ENCODE measurements at places on chromosomes 2 and 18.

DNA sequence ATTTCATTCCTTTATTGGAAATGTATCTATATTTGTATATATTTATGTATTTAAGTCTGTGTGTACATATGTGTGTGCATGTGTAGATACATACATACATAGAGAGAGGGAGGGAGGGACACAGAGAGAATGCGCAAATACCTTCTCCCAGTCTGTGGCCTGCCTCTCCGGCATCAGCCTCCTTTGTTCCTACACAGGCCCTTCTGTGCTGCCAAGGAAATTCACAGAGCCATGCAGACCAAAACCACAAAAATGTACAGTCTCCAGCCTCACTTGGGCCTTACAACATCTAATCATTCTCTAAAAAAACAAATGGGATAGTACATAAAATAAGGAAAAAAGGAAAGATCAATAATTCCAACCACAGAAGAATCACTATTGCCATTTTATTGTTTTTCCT, 8.8 kb upstream of the CRACDL start:
- no peak for DNase-seq

- DNase-seq: no peak
Observed at GRCh38 chr2:105220604-105221003, 20.9 kb upstream of the GPR45 start.

GRCh38 chr2:5250482-5250881, 441.7 kb upstream of the SOX11 start:
- no peak for DNase-seq

DNA sequence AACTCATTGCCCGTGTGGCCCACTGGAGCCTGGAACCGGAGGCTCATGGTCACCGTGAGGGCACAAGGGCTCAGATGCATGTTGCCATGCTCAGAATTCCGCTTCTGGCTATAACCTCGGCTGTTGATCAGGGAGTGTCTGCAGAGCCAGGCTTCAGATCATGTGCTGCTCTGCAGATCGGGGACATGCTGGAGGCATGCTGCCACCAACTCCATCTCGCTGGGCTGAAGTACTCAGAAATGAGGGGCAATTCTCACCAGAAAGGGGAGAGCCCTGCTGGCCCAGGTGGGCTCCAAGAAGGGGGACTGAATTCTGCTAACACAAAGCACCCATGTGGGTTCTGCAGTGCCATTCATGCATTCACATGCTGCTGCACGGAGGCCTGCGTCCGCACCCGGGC, 269.2 kb upstream of the PXDN start:
- no peak for DNase-seq

DNA sequence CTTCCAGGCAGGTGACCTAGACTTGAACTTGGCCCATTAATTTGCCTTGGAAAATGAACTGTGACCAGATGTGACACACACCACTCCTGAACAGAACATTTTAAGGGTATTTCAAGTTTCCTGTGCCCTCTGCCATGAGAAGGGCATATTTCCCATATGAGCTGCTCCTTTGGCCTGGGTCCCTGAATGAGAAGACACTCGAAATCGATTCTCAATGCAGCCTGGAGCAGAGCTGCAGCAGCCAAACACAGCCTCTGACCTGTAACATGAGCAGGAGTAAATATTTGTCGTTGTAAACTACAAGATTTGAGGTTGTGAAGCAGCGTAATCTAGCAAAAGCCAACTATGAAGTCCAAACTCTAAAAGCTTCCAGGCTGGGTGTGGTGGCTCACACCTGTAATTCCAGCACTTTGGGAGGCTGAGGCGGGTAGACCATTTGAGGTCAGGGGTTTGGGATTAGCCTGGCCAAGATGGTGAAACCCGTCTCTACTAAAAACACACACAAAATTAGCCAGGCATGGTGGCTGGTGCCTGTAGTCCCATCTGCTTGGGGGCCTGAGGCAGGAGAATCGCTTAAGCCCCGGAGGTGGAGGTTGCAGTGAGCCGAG, 30.1 kb upstream of the SOS1 start:
- no peak for DNase-seq

DNA sequence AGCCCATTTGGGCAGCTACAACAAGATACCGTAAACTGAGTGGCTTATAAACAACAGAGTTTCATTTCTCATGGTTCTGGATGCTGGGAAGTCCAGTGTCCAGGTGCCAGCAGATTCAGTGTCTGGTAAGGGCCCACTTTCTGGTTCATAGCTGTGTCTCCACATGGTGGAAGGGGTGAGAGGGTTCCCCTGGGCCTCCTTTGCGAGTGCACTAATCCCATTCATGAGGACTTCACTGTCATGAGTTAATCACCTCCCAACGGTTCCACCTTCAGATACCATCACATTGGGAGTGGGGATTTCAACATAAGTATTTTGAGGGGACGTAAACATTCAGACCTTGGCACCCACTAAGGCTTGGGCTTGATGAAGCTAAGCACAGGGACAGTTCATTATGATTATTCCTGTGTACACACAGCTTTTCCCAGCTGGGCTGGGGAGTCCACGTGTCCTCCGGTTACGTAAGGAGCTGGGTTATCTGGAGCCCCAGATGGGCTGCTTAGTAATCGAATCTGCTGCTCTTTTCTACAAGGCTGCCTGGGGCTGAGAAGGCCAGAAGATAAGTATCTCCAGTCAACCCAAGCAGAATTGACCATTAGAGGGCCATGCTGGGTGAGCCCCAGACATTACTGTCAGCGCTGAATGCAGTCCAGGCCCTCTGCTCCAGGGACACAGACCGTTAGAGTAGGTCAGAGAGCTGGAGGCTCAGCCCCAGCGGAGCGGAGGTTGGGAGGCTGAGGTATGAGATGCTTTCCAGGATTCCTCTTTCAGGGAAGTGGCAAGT, 42.7 kb downstream of the EPAS1 start:
- DNase-seq: no peak

DNA sequence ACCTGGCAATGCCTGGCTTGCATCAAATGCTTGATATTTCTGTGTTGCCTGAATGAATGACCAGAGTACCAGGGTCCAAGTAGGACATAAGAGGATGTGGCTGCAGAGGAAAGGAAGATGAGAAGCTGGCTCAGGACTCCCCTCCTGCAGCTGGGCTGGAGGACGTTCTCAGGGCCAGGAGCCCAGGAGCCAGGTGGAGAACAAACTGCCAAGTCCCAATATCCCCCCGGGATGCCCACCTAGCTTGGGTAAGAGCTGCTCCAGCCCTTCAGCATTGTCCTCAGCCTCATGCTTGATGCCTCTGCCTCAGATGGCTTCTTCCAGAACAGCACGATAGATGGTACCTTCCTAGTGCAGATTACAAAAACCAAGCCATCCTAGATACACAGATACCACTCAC, 8.6 kb upstream of the ATP6V1B1 start:
- DNase-seq: peak; percentile 33

DNA sequence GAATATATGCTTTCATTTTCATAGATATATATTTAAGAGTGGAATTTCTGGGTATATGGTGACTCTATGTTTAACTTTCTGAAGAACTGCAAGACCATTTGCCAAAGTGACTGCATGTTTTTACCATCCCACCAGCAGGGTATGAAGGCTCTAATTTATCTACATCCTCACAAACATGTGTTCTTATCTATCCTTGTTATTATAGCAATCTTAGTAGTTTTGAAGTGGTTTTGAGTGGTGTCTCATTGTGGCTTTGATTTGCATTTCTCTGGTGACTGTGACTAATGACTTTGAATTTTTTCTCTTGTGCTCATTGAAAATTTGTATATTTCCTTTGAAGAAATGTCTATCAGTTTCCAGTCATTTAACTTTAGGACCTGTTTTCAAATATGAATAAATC, 310.2 kb upstream of the NRP2 start:
- no peak for DNase-seq

DNA sequence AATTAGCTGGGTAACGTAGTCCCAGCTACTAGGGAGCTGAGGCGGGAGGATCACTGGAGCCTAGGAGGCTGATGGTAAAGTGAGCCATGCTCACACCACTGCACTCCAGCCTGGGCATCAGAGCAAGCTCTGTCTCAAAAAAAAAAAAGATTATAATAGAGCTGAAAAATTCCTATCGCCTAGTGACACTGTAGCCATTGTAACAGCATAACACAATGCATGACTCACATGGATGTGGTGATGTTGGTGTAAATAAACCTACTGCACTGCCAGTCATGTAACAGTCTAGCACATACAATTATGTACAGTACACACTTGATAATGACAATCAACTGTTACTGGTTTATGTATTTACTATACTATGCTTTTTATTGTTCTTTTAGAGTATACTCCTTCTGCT, 39.6 kb downstream of the MGAT4A start:
- no peak for DNase-seq

DNA sequence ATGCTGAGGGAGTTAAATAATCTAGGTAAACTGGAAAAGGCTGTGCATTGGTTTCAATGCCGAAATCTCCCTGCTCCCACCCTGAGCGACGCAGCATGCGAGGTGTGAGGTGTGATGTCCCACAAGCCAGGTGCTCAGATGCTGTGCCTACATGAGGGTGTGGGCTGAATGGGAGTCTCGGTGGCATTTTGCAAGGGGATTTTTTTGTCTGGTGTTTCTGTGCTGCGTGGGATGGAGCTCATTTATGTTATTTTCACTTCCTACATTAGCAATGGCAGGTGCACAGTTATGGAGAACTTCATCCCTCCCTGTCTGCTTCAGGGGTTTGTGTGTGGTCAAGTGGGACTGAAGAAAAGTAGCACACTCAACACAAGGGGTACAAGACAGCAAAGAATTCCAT, 110.2 kb upstream of the CCDC68 start:
- no peak for DNase-seq

- DNase-seq: no peak
Observed at GRCh38 chr18:31789409-31789808, 28.7 kb upstream of the SLC25A52 start.

DNA sequence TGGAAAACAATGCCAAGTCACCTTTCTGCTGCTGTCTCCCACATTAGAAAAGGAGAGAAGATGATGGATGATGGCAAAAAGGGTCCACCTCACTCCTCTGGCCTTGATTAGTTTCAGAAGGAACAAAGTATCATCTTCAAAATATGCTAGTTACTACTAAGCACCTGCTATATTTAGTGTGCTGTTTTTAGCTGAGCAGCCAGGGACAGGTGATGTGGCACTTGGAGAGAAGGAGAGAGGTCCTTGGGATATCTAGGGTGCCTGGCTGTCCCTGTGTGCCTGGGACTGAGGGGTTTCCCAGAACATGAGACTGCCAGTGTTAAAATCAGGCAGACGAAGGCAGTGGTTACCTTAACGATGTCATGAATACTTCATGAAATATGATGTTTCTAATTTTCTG, 235.5 kb upstream of the NT5C1B start:
- DNase-seq: no peak

GRCh38 chr2:47783486-47784351, 774 bp downstream of the MSH6 start:
- DNase-seq: peak; percentile 91

DNA sequence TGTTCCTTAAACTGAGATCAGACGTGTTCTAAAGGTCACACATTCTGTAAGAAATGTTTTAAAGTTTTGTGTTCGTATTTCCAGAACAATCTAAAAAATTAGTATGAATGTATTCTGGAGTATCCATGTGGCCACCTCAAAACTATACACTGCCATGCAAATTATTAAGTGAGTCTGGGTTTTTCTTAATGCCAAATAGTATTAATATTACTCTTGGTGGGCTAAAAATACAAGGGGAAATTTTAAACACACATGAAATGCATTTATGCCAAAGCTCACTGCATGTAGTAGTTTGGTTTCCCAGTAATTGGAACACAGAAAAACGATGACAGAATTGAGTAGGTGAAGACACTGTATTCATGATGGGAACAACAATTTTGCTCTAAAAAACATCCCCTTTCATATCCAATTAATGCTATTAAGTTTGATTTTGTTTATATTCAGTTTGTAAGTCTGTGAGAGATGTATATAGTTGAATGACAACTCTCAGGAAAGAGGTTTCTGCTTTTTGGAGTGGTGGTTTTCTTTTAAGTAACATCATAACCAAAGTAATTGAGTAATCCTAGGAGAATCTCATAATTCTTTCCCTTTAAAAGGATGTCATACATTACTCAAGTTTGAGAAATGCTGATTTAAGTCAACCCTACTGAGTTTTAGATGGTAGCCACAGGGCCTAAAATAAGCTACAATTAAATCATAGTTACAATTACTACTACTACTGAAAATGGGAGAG, 75.7 kb upstream of the CDCA7 start:
- DNase-seq: no peak

DNA sequence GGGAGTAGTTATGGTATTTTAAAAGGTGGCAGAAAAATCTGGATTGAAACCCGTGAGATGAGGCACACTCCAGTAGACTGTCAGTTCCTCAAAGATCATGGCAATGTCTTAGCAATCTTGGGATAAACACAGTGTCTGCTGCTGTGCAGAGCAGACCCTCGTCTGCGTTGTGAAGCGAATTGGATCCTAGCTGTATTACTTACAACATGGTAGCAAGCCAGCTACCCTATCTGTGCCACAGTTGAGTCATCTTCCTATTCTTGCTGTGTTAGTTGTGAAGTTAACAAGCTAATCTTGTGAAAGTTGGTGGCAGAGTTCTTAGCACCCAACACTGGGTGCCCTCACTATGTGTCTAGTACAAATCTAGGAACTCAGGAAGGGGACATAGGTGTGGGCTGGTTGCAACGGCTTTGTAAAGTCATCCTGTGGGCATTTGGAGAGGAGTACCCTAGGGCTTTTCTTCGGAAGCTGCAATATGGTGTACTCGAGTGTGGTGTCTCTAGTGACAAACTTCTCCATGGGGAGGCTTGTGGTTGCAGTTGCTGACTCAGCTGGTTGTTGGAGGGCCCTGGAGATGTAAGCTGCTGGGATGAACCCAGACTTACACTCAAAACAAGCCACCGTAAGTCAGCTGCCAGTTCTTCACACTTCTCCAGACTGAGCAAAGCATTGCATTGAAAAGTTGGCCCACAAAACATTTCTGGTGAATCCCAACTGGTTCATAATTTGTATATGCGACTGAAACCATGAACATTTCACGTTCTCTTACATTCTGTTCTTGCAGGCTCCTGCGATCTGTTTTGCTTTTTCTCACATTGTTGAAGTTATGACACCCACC, 61.5 kb downstream of the ADCYAP1 start:
- DNase-seq: no peak

DNA sequence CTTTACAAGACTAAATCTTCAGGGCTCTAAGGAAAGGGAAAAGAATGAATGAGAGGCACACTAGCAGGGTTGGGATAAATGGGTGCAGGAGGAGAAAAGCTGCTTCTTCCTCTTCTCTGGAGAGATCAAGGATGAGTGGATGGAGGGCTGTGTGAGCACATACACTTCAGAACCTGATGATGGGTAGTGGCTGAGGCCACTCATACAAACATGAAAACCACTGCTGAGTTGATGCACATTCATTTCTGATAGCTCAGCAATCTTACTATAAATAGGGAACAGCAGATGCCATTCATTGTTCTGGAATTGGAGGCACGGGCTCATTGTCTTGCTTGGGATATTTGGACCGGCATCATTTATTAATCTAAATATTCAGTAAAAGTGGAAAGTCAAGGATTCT, 152.4 kb upstream of the KCTD1 start:
- DNase-seq: no peak

GRCh38 chr2:215141706-215142105, 3.3 kb upstream of the ABCA12 start:
- DNase-seq: no peak

GRCh38 chr18:11454040-11454439, 155.4 kb upstream of the SLC35G4 start:
- DNase-seq: no peak

- DNase-seq: no peak
Observed at GRCh38 chr2:168155046-168155445, 92.3 kb downstream of the STK39 start.

GRCh38 chr18:59689756-59690155, 7.5 kb downstream of the CCBE1 start:
- DNase-seq: no peak
